ENCODE measurements at places on chromosomes 5 and 9.
A peak's percentile ranks its signal among the peaks of the same experiment; 100 is the strongest.

DNA sequence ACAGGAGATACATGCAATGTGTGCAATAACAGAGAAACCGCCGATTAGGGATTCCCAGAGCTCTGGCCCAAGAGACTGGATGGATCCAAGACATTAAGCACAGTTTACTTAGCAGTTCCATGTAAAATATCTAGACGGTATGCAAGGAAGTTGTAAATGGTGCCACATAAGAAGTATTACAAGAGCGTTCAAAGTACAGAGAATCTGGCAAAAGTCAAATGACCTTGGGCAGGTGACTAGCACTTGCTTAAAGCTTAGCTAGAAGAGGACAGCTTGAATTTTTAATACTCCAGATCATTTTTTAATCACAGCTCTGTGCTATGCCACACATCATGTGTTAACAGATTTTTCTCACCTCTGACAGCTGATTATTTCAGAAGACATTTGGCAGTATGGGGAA is 72.3 kb upstream of the TNPO1 start:
- DNase-seq = no peak

DNA sequence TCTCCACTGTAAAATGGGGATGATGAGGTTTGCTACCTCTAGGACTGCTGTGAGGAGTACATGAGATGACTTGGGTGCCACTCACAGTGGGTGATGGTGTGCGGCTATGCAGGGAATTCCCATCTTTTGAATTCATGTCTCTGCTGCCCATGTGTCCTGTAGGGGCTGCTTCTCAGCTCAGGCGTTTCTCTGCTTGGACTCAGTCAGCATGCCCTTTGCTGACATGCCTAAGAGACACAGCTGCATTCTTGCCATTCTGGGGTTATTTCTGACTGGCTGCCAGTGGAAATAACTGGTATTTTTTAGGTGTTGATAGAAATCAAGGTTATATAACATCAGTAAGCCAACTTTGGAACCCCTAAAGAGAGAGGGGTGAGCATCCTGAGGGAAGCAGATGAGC is 24.3 kb upstream of the XPA start:
- DNase-seq = no peak

GRCh38 chr5:139762615-139763170 is 32.9 kb upstream of the PSD2 start:
- DNase-seq = no peak

DNA sequence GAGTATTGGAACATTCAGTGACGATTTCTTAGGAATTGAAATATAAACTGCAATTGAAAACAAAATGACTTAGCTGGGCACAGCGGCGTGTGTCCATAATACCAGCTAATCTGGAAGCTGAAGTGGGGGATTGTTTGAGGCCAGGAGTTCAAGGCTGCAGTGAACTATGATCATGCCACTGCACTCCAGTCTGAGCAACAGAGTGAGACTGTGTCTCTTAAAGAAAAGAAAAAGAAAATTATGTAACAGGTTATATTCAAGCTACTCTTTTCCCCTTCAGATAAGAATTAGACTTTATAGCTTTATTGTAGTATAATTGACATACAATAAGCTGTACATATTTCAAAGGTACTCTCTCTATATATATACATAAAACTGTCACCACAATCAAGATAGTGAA is 6.4 kb downstream of the SLC26A2 start:
- no peak for DNase-seq

DNA sequence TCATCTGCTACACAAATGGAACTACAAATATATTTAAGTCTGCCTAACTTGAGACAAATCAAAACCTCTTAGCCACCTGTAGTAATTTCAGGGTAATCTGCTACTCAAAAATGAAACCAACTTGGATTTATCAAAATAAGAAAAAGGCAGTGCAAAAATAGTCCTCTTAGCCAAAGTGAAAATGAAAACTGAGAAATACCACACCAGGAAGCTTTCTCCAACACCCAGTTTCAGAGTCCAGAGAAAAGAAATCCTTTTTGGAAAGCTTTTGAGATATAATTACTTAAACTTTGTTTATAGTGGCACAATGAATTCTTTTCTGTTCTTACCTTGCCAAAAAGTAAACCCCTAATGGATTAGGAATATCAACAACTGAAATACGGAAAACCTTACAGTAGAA is 990.4 kb downstream of the EFNA5 start:
- no peak for DNase-seq

DNA sequence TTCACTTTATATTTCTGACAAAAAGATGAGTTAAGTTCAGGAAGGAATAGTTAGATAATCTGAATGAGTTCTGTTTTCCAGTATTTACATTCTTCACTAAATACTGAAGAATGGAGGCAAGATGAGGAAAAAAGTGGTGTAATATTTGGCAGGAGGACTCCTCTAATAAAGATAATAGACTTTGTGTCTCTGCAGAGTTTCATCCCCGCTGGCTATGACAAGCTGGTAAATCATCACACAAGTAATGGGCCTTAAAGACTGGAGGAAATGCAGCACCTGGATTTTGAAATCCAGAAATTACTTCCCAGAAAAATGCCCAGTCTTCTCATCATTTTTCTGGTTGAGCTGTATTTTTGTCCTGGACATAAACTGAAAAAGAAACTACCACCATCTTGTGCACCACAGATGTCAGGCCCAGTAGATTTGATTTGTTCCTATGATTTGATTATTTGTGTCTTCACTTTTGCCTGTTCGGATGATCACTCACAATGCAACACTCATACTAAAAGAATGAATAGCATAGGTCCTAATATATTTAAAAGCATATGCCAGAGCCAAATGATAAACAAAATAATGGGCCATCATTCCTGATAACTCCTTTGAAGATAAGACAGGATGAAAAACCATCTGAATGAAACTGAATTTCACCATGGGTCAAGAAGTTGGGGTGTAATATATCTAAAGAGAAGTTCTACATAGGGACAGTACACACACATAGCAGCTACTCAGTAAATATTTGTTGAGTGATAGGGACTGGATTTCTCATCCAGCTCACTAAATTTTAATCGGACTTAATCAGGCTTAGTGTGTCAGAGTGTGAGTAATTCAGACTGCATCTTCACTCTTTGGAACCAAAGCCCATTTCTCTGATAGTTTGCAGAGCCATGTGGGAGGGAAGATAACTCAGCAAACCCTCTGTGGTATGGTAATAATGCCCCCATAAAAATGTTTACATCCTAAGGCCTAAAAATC is 200.5 kb downstream of the HINT1 start:
- DNase-seq = no peak

GRCh38 chr5:157571357-157571827 is 4.2 kb downstream of the ADAM19 start:
- DNase-seq = no peak

DNA sequence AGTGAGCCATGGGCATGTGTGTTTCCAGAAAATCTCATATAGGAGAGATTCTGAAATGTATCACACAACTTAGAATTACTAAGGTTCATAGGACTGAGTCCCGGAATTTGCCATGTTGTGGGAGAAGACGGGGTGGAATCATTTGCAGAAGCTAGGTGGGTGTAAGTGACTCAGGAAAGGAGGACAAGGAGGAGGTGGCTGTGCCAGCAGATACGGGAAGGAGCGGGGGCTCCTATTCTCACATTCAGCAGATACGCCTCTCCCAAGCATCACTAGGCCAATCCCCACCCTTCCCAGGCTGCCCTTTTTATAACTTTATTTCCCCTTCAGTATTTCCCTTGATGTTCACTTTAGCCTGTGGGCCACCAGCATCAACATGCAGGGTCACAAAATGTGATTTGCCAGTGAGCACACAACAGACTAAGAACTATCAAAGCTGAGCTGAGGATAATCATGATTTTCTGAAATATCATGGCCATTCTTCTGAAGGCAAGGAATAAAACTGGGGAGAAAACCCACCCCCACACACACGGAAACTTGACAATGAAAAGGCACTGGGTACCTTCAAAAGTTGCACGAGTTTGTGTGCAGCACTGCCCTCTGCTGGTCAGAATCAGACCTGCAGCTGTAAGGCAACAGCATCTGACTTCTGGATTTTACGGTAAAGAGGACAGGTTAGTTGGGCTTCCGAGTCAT is 133.2 kb downstream of the MTX3 start:
- peak; percentile 39 for DNase-seq

Data from hippocampal formation (tissue), 2 donors.